IPS DF 6.9 (cell line): ENCODE measurements at places on chromosomes 7 and 10.

GRCh38 chr7:51313738-51314425 lies 2.7 kb downstream of the COBL start:
- no peak overlapping the region for H3K27ac ChIP-seq
- no peak overlapping the region for H3K4me3 ChIP-seq
- H3K4me1 ChIP-seq: peaks cover 8% of the 10 kb centered on the region; the same call in 1 of the 2 replicates

DNA sequence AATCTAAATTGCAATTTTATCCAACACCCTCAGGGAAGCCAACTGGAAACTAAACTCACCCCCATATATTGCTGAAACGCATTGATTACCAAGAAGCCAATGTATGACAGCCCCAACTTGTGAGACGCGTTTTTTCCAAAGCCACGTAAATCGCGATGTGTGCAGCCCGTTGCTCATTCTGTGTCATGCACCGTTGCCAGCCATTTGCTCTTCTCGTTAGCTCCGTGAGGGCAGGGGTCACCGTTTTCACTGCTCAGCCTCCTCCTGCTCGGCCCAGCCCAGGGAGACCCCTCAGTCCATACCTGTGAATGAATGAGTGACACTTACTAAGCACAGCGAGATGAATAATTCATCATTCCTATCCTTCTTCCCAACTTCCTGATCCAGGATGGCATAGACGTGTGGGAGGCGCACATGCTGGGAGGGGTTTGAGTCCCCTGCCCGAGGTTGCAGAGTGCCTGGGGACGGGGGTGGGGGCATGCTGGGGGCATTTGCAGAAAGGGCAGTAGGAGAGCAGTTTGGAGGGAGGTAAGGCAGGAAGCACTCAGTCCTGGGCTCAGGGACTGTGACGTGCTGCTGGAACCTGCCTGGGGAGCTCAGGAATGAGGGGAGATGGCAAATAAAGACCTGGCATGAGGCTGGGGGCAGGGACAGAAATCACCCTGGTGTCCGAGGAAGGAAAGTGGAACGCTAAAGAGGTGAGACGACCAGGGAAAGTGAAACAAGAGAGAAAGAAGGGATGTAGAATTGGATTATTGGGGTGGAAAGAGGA lies 104.2 kb upstream of the SDK1 start:
- H3K36me3 ChIP-seq: no peaks in the 10 kb centered on the region
- DNase-seq: no peak
- no peak overlapping the region for H3K27ac ChIP-seq
- peaks cover 12% of the 10 kb centered on the region; the same call in 1 of the 2 replicates for H3K4me1 ChIP-seq

GRCh38 chr7:96669812-96670211 lies 39.8 kb downstream of the SEM1 start:
- H3K27me3 ChIP-seq: no peaks in the 10 kb centered on the region
- H3K4me1 ChIP-seq: no peaks in the 10 kb centered on the region
- DNase-seq: no peak
- H3K4me3 ChIP-seq: no peak overlapping the region
- H3K36me3 ChIP-seq: no peaks in the 10 kb centered on the region

DNA sequence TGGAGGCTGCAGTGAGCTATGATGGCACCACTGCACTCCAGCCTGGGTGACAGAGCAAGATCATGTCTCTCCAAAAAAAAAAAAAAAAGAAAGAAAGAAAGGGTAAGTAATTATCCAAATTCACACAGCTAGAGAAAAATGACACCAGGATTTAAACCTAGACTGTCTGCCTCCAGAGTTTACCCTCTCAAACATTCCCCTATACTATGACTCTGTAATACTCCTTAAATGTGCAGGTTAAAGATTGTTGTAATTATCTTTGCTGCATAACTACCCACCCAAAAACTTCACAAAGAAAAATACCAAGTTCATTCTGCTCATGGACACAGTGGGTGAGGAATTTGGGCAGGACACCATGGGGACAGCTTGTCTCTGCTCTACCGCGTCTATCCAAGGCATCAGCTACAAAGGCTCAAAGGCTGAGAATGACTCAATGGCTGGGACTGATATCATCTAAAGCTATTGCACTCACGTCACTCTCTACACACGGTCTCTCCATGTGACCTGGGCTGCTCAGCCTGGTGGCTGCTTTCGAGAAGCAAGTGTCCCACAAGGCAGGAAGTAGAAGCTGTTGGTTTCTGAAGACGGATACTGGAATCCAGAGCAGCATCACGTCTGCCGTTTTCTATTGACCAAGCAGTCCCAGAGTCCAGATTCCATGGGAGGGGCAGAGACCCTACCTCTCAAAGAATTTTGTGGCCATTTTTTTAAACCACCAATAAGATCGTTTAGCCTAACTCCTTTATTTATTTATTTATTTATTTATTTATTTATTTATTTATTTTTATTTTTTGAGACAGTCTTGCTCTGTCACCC lies 185.7 kb upstream of the AUTS2 start:
- no peak overlapping the region for H3K4me3 ChIP-seq
- no peaks in the 10 kb centered on the region for H3K36me3 ChIP-seq
- H3K4me1 ChIP-seq: no peaks in the 10 kb centered on the region
- H3K27me3 ChIP-seq: no peaks in the 10 kb centered on the region
